Upper lobe of right lung (tissue), 1 donor: ENCODE measurements at places on chromosomes 2 and 18. TPM values are rescaled to one million over a fixed set of nuclear protein-coding genes. Genes with fewer than 3 reads are reported as not detected.

DNA sequence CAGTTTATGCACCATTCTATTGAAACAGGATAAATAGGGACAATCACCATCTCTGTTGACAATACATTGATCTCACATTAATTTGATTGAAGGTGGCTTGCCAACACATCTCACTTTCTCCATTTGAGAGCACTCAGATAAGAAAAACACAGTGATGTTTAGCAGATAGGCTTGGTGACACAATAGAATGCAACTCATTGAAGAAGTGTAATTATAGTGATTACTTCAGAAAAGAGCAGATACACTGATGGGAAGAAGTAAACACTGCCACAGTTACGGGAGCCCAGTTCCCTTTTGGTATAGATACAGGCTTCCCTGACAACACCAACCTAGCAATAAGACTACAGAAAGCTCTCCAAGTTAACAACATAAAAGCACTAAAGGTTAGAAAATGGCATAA is 89.1 kb downstream of the FIGN start:
- DNase-seq = no peak

DNA sequence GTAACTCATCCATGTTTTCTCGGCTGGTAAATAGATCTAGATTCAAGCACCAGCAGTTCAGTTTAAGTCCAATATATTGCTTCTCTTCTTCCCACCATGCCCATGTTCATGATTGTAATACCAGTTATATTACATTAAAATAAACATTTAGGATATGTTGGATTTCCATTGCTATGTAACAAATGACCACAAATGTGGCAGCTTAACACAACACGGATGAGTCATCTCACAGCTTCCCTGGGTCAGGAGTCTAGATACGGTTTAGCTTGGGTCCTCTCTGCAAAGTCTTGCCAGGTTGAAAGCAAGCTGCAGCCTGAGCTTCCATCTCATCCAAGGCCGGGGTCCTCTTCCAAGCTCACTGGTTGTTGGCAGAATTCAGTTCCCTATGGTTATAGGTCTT is 39.4 kb upstream of the SMAD2 start:
- no peak for DNase-seq

DNA sequence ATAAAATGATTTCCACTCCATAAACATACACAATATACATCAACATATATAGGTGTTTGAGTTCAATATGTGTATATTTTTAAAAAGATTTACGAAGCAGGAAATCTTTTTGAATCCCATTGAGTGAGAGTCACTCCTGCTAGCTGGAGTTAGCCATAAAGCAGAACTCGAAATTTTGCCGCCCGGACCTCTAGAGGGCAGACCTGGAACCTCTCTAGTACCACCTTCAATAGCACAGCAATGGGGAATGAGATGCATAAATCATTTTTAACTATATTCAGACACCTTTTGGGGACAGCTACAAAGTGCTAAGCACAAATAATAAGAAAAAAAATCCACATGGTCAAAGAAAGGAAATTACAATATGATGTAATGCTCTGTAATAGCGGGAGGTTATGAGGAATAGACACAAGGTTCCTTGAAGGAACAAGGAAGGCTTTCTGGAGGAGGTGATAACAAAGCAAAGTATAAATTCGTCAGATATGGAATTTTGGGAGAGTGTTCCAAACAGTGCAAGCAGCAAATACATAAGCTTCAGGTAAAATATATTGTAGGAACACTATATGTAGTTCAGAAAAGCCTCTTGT is 533.4 kb downstream of the ERBB4 start:
- DNase-seq = peak; percentile 61

- DNase-seq = no peak
These were observed 131.0 kb upstream of the CHAC2 start for GRCh38 chr2:53636596-53636995.

DNA sequence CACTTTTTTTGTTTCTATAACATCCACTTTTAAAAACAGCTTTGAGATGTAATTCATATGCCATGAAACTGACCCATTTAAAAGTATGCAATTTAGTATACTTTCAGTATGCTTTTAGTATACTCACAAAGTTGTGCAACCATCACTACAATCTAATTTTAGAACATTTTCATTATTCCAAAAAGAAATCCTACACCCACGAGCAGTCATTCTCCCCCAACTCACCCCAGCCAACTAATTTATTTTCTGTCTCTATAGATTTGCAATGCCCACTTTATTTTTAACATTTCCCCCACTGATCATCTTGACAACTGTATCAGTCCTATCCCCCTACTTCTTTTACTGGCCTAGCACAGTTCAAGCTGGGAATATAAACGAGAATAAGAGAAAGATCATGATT is 39.1 kb downstream of the FAM98A start:
- no peak for DNase-seq

The DES gene
- 59.4 TPM for total RNA-seq

The MARCO gene
- 165 TPM for total RNA-seq

The AFTPH gene
- 40.2 TPM for total RNA-seq

The AGXT gene
- total RNA-seq = not detected

The ARHGAP15 gene
- 19.2 TPM for total RNA-seq

The SERPINB10 gene
- not detected for total RNA-seq

The FBLN7 gene
- total RNA-seq = 5.4 TPM

The SDC1 gene
- 148 TPM for total RNA-seq
